Forelimb muscle (tissue), 1 donor: ENCODE measurements at places on chromosomes 16 and 17.

- DNase-seq: no peak
Measured at GRCh38 chr17:80119839-80120238, 18.5 kb downstream of the GAA start.

DNA sequence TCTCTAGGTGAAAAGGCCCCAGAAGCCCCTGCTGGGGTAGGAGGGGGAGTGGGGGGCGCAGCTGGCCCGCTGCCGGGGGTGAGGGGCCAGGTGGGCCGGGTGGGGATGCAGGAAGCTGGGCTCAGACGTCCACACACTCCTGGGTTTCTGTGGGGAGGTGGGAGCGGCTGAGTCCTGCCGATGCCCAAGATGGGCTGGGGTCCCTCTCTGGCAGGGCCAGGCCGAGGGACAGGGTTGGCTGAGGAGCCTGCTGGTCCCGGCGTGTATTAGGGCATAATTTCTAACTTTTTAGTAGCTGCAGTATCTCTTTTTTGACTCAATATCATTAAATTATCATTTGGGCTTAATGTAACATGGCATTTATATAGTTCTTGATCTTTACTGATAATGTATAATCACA lies 121.4 kb upstream of the CORO6 start:
- no peak for DNase-seq

DNA sequence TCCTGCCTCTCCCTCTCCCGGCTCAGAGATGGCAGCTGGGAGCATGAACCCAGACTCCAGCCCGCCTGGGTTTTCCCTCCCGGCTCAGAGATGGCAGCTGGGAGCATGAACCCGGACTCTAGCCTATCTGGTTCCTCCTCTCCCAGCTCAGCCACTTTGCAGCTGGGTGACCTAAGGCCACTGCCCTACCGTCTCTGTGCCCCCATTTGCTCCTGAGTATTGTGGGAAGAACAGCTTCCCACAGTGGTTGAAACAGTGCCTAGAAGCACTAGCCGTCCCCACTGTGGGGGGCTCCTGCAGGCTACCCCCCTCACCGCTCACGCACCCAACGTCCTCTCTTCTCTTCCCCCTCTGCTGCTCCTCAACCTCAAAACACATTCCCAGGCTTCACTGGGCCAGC lies 99.9 kb upstream of the GSE1 start:
- no peak for DNase-seq

GRCh38 chr17:67884741-67885140 lies 59.4 kb downstream of the BPTF start:
- no peak for DNase-seq

DNA sequence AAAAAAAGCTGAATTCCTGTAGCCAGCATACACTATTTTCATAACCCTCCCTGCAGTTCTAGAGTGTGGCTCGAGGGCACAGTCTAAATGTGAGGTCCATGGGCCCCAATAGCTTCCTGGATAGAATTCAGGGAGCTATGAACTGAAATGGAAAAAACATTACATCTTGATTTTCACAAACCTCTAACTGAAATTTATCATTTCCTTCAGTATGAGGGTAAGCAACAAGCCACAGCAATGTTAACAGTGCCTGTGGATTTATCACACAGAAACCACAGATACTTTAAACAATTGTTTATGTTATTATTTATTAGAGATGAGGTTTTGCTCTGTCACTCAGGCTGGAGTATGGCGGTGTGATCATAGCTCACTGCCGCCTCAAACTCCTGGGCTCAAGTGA lies 18.2 kb downstream of the TMEM92 start:
- no peak for DNase-seq

DNA sequence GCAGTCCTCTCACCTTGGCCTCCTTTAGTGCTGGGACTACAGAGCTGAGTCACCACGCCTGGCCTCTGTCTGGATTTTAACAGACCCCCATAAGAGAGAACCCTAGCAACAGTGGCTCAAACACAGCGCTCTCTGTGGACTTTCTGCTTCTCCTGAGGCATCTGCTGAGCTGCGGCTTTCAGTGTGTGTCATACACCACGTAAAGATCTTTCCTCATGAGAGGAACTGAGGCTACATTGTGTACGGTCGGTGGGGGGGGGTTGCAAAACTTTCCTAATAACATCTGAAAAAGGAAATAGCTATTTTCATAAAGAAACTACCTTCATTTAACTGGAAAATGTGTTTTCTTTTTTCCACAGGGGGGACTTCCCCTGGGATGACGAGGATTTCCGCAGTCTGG lies 32.9 kb downstream of the DEF8 start:
- no peak for DNase-seq

GRCh38 chr16:48498769-48499631 lies 111.0 kb downstream of the N4BP1 start:
- no peak for DNase-seq

DNA sequence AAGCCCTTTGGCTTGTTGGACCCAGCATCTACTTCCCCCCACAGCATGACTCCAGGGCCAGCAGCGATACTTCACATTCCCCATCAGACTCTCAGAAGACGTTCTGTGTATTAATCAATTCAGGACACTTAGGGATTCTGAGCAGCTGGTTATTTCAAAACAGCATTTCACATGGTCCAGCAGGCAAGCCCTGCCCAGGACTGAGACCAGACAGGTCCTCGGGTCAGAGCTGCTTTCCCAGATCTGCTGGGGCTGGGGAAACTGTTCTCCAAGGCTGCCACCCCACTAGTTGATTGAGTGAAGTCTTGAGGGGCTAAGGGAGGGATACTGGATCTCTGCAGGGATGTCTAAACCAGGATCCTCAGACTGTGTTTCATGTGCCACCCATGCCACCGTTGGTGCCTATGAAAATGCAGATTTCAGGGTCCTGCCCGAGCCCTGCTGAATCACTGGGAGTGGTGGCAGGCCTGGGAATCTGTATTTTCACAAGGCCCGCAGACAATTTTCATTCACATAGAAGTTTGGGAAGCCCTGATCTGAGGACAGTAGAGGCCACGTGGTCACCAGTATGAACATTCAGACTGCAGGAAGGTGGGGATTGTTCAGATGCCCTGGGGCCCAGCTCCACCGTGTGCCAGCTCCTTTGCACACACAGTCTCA lies 40.6 kb upstream of the CDH5 start:
- no peak for DNase-seq
